ENCODE measurements at places on chromosomes 6 and 20.

DNA sequence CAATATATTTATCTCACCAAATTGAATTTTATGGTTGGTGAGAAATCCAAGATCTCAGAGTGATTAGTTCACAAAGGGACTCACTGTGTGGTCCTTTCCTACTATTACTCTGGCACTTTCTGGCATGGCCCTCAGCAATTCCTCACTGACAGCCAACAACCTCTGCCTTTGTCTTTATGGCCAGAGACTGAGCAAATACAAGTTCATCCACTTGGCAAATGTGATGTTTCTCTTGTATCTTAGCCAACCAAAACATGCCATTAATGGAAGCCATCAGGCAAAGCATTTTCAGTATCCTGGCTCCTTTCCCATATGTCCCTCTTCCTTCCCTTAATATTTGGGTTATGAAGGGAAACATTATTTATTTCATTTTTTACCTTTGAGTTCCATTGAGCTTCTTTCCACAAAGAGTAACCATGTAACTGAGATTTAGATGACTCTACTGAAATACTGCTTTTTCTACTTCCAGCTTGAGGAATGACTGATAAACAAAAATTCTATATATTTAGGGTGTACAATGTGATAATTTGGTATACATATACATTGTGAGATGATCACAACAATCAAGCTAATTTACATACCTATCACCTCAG, 30.8 kb upstream of the SMLR1 start:
- no peak for DNase-seq

DNA sequence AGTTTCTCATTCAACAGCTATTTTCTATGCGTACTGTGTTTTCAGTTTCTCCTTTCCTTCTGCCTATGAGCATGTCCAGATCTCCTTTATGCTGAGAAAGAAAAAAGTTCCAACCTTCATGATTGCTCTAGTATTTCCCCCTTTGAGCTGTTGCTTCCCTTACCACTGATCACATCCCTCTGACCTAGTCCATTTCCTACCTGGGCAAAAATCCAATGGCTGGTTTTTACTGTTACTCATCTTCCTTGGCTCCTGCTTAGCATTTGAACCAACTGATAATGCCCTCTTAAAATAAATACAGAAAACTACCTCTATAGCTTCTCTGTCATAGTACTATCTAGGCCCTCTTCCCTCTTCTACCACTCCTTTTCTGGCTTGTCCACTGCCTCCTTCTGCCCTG, 6.0 kb downstream of the RFX6 start:
- DNase-seq, result no peak

GRCh38 chr6:163572612-163573011, 158.1 kb downstream of the QKI start:
- DNase-seq, result no peak

DNA sequence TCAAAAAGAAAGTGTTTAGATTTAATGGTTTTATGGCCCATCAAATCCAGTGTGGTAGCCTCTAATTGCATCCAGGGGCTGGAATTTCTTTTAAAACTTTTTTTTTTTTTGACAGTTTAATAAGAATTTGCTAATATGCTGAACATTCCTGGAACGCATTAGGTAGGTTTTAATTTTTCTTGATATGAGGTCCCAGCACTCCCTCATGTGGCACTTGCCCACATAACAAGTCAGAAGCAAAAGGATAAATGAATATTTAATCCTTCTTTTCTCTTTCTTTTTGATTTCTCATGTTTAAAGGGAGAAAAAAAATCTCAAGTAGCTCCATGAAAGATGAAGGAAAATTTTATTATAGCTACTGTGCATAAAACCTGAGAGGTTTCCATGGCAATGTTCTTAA, 13.5 kb downstream of the HAO1 start:
- no peak for DNase-seq

DNA sequence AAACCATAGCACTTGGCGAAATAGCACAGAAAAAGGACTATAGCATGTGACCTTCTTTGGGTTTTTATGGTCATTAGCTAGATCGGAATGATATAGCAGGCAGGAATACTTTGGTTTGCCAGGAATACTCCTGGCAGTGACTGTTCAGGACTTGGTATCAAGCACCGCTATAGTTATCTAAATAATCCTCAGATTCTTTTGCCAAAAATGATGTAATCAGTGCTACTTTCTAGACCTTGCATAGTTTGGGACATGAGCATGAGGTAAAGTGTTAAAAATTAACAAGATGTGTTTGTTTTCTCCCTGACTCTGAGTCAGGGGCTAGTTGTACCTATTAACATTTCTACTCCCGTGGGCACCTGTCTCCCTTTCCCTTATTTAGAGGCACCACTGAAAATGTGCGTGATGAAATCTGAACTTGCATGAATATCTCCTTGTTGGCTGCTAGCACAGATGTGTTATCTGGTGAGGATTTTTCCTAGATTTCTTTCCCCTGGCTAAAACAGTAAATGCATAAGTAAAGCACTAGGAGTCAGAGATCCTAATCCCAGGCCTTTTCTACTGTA, 511.0 kb downstream of the CDKAL1 start:
- DNase-seq, result no peak

- no peak for DNase-seq
Observed at GRCh38 chr6:119610754-119611153, 261.2 kb upstream of the MAN1A1 start.

DNA sequence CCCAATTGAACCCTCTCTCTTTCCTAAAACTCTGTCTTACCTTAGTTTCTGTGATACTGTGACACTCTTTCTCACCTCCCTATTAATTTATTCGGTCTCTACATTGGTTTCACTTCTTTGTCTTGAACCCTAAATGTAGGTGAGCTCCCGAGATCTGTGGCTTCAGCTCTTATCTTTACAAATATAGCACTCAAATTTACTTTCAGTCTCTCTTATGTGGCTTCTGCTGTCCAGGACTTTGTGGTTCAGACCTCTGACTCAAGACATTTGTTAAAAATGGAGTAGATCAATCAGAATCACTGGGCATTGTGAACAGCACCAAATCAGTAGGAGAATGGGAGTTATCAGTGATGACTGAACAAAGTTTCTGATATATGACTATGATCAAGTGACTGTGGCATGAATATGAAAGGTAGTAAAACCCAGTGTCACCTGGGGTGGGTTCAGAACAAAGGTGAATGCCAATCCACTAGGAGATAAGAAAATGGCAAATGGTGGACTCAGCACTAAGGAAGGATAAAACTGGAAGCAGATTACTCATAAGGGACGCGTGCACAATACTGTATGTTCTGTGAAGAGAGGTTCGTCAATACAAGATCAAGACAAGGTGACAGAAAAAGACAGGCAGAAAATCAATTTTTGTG, 27.2 kb downstream of the IL17F start:
- DNase-seq, result no peak

- DNase-seq, result no peak
Observed at GRCh38 chr20:37598575-37599342, 71.1 kb upstream of the BLCAP start.

DNA sequence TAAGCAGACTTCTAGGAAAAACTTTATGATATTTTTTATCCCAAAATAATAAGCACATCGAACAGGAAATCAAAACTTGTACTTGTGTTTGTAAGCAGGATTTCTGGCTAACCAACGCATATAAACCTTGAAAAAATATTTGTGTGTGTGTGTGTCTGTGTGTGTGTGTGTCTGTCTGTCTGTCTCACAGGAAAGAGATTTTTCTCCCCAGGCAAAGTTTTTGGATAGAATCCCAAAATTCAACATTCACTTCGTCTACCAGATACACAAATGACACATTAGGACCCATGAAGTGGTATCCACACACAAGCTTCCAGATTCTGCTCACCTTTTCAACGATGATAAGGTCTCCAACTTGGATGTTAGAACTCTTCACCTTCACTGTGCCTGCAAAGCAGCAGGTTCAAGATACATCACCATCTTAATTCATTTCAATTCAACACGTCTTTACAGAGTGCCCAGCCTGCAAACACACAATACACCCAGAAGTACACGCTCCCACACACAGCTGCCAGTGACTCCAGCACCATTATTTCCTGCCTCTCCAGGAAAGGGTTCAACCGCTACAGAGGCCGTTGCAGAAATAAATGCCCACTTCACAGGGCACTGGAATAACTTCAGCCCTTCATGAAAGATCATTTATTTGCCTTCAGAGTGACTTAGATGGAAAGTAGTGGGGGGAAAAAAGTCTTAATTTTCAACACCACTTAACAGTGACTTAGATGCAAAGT, 70.9 kb downstream of the ATP9A start:
- no peak for DNase-seq

- no peak for DNase-seq
Observed at GRCh38 chr6:35754452-35755277, 17.8 kb downstream of the ARMC12 start.

DNA sequence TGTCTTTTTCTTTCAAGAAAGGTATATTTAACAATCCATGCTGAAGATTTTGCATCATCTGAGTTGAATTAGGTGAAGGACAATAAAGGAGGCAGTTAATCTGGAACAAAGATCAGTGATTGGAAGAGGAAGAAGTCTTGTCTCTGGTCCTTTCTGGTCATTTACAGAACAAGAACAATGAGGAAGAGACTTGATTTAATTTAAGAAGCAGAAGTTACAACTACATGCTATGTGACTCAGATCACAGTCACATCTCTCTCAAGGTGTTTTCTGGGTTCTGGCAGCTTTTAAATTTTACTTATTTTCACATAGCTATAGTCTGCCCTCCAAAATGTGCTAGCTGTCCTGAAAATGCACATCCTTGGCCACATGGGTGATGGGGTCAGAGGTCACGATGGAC, 53.5 kb upstream of the DEK start:
- DNase-seq, result no peak

DNA sequence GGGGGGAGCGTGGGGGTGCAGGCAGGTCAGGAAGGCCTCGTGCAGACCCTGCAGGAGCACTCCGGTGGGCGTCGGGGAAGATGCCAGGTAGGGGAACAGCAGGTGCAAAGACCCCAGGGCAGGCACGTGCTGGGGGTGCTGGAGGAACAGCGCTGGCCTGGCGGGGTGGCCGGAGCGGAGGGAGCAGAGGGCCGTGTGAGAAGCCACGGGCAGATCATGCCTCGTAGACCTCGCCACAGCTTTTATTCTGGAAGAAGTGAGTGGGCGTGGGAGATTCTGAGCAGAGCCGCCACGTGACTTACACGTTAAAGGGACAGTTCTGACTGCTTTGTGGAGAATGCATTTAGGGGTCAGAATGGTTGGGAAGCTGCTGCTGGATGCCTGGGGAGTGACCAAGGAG, 9.3 kb downstream of the NTSR1 start:
- DNase-seq, result no peak

DNA sequence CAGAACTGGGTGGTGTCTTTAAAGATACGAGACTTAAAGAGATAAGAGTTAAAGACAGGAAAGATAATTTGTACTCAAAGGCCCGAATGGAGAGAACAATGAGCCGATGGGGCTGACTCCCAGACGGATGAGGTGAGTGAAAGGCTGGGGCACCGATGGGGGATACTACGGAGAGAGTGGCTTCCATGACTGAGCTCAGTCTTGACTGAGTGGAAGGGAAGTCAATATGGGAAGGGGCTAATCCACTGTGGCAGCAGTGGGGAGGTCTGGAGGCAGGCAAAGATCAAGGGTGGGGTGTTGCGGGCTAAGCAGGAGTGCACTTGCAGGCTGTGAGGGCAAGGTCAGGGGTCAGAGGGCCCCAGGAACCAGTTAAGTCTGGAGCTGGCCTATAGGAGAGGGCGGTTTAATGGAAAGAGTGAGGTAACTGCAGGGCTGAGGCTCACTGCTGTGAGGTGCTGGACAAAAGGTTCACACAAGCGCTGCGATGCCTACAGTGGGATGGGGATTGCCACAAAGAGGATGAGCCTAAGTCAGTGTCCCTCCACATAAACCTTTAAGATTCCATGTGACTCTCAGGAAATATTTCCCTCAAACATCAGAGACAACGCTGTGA, 42.1 kb downstream of the FAXC start:
- DNase-seq, result no peak

GRCh38 chr6:109612268-109612667, 78.7 kb downstream of the AK9 start:
- no peak for DNase-seq

- DNase-seq, result no peak
Observed at GRCh38 chr6:4012826-4013225, 66.1 kb downstream of the FAM217A start.

GRCh38 chr6:74410630-74411029, 714.6 kb downstream of the CD109 start:
- no peak for DNase-seq

- no peak for DNase-seq
Observed at GRCh38 chr6:135833771-135834170, 17.7 kb upstream of the PDE7B start.

GRCh38 chr6:35668096-35668495, 20.6 kb downstream of the FKBP5 start:
- DNase-seq, result no peak

DNA sequence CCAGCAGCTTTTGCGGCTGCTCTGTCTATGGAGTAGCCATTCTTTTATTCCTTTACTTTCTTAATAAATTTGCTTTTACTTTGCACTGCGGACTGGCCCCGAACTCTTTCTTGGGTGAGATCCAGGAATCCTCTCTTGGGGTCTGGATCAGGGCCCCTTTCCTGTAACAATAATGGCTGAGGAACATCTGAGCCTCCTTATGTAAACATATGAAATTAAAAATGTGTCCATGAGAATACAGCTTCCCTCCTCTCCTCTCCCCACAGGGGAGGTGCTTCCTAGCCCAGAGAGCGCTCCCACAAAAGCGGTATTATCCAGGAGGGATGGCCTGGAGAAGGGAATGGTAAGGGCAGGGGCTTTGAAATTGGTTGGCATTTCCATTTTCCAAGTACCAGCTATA, 81.1 kb downstream of the PSMG4 start:
- no peak for DNase-seq

- DNase-seq, result no peak
Observed at GRCh38 chr6:20729086-20729485, 194.8 kb downstream of the CDKAL1 start.

DNA sequence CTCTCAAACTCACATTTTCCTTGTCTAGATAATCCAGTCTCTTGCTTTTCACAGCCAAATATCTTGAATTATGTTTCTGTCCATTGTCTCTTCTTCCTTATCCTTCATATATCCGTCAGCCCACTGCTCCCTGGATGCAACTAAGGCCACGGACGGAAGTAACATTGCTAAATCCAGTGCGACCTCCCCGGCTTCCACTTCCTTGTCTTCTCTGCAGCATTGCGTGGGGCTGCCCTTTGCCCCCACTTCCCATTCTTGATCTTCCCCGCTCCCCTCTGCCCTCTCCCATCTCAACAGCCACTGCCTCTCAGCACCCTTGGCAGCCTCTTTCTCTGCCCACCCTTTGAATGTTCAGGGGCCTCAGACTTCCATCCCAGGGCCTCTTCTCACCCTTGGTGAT, 190.4 kb upstream of the UST start:
- DNase-seq, result no peak

Measured in stimulated activated CD4-positive, alpha-beta T cell treated with anti-CD3 and anti-CD28 coated beads, TNF-alpha, amount 100 ng/mL, for 4 hours (primary cell).